ENCODE measurements at places on chromosomes 16 and 17.
A peak's percentile ranks its signal among the peaks of the same experiment; 100 is the strongest.

- no peak for DNase-seq
These were observed 1.5 kb upstream of the KRTAP3-1 start for GRCh38 chr17:41010441-41010840.

- peak; percentile 43 for DNase-seq
These were observed 65.9 kb upstream of the IRX6 start for GRCh38 chr16:55257966-55258613.

DNA sequence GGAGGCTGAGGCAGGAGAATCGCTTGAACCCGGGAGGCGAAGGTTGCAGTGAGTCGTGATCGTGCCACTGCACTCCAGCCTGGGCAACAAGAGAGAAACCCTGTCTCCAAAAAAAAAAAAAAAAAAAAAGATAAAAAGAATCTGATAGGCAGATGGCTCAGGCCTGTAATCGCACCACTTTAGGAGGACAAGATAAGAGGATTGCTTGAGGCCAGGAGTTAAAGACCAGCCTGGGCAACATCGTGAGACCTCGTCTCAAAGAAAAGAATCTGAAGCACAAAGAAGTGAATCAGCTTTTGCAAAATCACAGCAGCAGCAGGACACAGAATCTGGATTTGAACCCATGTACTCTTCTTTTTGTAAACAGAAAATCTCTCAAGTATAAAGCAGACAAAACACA is 7.6 kb downstream of the NOB1 start:
- no peak for DNase-seq

- no peak for DNase-seq
These were observed 40.5 kb downstream of the BEAN1 start for GRCh38 chr16:66467611-66468010.

GRCh38 chr16:27499659-27500055 is 50.1 kb downstream of the GTF3C1 start:
- DNase-seq, result no peak

- no peak for DNase-seq
These were observed 4.5 kb downstream of the ABCC3 start for GRCh38 chr17:50638966-50639713.

- DNase-seq, result no peak
These were observed at the start of gene FAM171A2 for GRCh38 chr17:44363613-44364159. TSS of gene FAM171A2 (minus strand) at chr17:44363853. CDS start at chr17:44363714, 139 bp downstream.

- DNase-seq, result no peak
These were observed 47.7 kb downstream of the SYT17 start for GRCh38 chr16:19215705-19216104.

DNA sequence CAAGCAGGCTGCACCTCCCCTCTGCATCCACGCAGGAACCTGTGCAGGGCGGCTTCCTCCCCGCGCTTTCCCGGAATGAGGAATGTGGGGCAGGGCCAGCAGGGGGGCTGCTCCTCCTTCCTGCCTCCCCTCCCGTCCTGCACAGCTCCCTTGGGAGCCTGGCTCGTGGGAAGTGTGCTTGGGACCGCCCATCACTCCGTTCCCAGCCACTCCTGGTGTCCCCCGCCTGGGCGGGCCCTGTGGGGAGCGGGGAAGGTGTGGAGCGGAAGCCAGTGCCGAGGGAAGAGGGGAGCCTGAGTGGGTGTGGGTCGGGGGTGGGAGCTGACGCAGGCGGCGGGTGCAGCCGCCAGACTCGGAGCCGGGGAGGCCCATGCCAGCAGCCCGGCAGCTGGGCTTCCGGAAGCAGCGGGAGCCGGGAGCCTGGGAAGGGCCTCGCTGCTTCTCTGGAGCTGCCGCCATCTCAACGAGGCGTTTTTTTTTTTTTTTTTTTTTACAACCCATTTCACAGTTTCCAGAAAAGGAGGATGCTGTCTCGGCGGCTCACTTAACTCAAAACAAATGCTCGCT is 24.1 kb downstream of the BAHCC1 start:
- DNase-seq, result no peak
